ENCODE measurements at places on chromosomes 1 and 21.

DNA sequence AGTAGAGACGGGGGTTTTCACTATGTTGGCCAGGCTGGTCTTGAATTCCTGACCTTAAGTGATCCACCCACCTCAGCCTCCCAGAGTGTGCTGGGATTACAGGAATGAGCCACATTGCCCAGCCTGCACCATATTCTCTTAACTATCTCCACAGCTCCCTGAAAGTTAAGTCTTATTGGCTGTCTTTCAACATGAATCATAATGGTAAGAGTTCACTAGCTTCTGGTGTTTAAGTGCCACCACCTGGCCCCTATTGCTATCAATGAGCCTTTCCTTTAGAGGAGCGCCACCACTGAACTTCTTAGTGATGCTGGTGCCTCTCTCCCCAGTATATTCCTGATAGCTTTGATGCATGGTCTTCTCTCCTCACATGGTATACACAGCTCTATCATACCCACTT, 15.7 kb downstream of the ZFYVE9 start:
- DNase-seq: no peak

- DNase-seq: no peak
These were observed 3.5 kb upstream of the C1orf116 start for GRCh38 chr1:207035877-207036551.

GRCh38 chr21:44461464-44462001, 6.2 kb downstream of the LRRC3 start:
- no peak for DNase-seq

DNA sequence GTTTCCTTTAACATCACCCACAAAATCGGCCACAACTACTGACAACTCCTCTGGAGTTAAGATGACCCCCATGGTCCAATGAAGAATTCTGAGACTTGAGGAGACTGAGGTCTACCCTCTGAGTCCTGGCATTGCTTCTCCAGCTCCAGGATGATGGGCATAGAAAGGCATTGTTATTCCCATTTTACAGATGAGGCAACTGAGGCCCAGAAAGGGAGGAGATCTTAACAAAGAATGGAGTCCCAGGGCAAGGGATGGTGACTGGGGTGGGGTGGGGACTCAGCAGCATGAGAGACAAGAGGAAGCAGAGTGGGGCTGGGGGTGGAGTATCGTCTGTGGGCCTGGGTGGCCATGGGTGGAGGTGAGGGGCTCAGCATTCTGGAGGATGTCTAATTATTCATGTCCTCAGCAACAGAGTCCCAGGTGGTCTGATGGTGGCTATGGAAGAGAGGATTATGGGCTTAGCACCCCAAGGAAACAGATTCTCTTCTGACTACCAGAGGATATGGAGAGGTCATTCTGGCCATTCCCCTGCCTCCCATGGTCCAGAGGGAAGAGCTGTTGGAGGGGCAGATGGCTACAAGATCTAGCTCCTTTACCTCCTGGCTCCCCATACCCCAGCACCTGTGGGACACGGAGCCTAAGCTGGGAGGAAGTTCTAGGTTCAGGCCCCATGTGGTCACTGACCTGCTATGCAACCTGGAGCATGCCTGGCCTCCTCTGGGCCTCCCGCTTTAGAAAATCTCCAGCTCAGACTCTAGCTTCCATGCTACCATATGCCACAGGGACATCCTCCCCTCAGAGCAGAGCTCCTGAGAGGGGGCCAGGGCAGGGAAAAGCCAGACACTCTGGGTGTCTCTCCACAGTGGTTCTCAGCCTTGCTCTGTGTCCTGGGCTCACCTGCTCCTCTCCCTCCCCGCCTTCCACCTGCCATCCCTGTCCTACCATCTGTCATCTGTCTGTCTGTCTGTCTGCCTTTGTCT, 37.4 kb upstream of the DMBX1 start:
- DNase-seq: no peak

DNA sequence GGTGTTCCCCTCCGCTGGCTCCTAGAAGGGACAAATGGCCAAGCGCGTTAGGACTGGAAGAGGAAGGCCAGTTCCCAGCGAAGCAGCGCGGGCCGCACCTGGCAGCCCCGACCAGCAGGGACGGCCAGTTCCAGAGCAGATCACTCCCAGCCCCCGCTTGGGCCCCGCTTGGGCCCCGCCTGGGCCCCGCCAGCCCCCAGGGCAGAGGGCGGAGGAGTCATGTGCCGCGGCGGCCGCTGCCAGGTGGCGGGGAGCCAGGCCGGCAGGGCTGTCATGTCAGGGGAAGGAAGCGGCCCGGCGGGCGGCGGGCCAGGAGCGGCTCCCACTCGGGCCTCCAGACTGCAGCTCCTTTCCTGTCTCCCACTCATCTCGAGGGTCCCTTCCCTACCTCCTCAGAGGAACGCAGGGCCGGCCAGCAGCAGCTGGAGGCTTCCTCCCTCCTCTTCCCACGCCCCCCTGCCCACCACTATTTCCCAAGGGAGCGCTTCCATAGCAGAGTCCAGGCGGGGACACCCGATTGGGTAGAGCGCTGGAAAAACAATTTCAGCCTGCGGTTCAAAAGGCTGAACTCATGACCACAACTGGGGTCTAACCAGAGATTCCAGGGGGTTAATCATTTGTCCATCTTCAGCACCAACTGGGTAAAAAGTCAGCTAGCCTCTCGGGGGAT, 16.5 kb downstream of the ZNF697 start:
- no peak for DNase-seq

DNA sequence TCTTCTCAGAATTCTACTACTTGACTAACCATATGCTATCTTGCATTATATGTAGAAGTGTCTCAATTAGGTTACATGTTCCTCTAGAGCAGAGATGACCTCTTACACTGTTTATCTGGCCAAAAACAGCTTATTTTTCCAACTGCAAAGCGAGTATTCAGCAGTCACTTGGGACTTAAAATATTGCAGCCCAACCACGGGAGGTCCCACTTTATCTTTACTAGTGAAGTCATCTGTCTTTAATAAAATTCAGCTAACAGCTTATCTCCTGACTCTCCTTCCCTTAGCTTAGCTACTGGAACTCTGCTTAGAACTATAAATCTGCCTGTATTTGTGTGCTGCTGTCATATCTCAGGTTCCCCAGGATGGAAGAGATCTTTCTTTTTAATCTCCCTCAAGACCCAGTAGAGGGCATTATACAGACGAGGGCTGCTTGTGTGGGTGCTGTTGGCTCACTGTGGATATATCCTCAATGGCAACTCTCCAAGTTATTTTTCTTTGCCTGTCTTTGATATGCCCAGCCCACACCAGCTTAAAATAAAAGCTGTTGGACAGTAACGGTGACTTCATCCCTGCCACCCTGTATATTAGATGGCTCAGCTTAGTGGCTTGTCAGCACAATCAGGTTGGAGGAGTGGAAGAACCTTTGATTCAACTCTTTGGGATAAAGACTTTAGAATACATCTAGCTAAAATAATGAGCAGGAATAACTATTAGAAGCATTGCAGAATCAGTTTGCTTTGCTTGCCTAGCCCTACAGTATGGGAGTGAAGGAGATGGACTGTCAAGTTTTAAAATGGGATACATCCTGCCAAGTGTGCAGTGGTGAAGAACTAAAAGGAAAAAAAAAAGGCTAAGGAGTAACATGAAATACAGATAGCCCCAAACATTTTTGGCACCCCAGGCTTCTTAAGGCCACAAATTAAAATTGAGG, 9.6 kb downstream of the ENSA start:
- DNase-seq: peak; percentile 48

DNA sequence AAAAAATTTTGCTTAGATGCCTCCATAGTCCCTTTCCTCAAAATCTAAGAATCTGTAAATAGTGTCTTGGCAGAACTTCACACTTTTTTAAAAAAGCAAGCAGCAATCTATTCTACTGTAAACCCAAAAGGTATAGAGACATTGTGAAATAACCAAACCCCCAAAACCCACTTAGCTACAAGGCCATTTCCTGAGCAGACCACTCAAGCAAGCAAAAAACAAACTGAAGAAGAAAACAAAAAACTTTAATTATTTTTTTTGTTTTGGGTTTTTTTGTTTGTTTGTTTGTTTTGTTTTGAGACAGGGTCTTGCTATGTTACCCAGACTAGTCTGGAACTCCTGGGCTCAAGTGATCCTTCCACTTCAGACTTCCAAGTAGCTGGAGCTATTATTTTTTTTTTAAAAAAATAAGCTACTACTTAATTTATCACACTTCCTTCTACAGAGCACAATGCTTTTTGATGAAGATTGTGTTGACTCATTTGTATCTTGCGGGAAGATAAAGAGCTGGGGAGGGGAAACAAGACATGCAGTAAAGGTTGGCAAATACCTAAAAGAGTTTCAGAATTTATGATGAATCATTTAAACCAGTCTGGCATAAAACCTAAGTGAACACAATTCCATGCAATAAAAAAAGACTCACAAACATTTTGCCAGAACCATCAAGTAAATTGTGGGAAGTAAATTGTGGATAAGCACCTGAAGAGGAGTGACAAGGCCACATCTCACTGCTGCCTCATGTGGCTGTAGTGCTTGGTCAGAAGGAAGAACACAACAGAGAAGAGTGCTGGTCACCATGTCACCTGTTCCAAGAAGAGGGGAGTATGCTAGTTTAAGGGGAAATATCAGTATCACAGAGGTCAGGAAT, 2.7 kb upstream of the PTPN22 start:
- DNase-seq: peak; percentile 69

DNA sequence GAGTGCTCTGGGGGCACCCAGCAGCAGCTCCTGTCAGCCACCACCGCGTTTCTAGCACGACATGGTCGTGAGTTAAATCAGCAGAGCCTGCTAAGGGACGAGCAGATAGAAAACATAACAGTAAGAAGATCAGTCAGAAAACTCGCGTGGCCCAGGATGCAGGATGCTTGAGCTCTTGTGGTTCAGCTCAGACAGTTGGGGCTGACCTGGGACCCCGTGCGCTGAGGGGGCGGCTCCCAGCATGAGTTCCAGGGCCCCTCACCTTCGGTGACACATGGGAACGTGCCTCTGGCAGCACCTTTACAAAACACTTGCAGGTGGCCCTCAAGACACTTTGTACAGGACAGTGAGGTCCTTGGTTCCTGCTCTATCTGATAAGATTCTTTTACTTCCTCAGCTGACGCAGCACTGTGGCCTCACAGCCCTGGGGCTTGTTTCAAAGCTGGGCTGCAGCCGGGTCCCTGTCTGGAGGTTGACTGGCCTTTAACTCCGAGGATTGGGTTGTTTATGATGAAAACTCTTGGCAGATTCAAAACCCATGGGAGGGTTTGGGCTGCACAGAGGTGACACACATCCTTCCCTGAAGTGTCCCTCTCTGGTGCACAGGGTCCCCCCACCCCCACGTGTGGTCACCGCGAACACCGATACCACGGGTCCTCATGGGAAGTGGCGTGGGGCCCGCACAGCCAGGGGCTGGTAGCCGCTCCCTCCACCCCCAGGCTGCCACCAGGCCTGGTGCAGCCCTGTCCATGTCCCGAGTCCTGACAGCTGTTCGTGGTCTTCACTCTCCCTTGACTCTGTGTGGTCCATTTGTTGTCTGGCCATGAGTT, 65.3 kb upstream of the COL6A1 start:
- no peak for DNase-seq

GRCh38 chr21:38268864-38269575, 12.2 kb downstream of the KCNJ15 start:
- no peak for DNase-seq

- DNase-seq: no peak
These were observed 434.6 kb upstream of the ADGRL2 start for GRCh38 chr1:81366173-81366572.

- DNase-seq: no peak
These were observed 26.0 kb downstream of the CHML start for GRCh38 chr1:241614144-241614543.

DNA sequence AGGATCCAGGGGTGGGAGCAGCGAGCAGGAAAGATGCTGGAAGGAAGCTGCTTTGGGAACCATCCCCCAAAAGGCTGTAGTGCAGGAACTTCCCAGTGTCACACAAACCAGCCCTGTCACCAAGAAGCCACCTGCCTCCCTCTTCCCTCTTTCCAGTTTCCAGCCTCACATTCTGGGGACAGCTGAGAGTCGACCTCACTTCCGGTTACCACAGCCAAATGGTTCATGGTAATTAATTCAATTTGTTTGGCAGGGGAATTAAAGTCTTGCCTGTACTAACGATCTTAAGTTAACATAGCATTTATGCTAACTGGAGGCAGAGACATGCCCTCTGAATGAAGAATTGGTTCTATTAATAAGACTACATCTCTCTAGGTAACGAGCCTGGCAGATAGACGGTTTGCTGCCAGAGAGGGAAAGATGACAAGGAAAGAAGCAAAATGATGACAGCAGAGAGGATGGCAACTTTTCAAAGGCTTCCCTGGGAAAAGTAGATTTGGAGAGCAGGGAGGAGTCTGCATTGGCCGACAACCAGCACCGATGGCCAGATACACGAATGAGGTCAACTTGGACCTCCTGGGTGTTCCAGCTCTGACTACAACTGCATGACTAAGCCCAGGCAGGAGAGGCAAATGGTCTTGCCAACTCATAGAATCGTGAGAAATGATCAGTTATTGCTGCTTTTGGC, 64.1 kb downstream of the TMCO4 start:
- no peak for DNase-seq

DNA sequence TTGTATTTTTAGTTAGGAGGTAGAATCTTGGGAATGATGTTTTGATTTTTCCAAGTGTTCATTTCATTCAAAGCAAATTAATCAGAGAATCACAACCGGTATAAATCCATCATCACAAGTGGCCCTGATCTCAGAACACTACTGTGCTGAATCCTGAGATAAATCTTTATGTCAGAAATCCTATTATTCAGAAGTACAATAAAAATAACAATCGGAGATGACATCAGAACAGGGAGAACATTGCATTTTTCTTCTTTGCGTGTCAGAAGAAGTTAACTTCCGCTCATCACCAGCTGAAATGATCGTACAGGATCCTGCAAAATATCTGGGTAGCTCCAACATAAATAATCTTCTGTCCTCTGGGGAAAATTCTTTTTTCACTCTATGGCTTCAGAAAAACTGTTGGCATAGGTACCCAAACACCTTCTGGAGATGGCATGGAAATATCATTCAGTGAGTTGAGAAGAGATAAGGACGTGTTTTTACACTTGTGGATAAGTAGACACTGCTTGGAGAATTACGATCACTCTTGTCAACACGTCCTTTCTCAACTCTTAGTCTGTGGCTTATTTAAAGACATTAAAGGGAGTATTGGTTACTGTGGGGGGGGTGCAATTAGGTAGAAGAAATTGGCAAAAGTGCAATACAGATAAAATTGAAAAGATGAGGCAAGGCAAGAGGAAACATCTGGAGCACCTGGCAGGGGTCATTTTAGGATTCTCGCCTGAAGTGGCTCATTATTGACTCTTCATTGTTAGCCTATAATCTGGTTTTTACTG, 46.9 kb upstream of the SMYD2 start:
- DNase-seq: no peak

- no peak for DNase-seq
These were observed 21.3 kb downstream of the TNFRSF1B start for GRCh38 chr1:12188115-12188514.
